ENCODE measurements at places on chromosomes 13 and 19. TPM values are rescaled to one million over a fixed set of nuclear protein-coding genes. Genes with fewer than 3 reads are reported as not detected.

DNA sequence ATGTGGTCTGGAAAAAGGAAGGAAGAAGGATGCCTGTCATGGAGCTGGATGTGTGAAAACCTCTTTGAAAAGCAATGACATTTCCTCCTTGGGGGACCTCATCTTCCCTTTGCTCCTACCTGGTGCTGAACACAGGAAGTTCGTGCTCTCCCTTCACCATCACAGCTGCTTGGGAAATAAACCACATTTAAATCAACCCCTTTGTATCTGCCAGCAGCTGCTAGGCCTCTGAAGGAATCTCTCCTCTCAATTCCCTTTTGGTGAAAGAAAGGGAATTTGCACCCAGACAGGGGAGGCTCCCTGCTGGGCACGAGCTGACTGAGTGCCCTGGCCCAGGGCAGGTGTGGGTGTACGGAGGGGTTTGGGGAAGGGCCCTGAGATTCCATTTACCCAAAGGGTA lies 437.7 kb downstream of the TSHZ3 start:
- DNase-seq: no peak

DNA sequence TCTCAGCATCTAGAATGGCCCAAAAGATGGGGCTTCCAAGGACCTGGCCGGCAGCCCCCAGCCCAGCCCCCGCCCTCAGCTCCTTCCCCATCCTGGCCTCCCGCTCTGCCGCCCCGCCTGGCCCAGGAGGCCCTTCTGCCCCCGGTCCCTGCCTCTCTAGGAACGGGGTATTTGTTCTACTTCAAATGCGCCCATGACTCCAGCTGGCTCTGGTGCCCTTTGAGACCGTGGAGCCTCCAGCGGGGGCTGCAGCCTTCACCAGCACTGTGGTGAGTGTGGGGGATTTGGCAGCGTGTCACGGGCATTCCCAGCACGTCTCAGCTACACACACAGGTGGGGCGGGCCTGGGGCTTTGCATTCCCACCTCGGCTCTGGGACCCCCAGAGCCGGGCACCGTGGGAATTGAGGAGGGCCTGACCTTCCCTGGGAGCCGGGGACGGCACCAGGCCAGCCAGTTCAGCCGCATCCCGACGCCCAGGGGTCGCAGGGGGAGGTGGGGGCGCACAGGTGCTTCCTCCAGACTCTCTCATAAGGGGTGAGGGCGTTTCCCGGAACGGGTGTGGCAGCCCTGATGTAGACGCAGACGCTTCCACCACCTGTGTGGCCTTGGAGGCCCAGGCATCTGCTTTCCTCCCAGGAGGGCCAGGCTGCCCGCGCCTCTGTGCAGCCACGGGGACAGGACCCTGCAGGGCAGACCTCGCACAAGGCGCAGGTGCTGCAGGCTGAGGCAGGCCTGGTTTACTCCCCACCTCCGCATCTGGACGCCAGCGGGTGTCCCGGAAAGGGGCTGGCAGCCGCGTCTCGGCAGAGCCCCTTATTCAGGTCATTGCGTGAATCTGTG lies 947 bp downstream of the ATP4B start:
- no peak for DNase-seq

GRCh38 chr13:31442571-31442970 lies 242.8 kb downstream of the B3GLCT start:
- no peak for DNase-seq

GRCh38 chr19:41793414-41793727 lies 3.0 kb upstream of the CEACAM3 start:
- DNase-seq: no peak

DNA sequence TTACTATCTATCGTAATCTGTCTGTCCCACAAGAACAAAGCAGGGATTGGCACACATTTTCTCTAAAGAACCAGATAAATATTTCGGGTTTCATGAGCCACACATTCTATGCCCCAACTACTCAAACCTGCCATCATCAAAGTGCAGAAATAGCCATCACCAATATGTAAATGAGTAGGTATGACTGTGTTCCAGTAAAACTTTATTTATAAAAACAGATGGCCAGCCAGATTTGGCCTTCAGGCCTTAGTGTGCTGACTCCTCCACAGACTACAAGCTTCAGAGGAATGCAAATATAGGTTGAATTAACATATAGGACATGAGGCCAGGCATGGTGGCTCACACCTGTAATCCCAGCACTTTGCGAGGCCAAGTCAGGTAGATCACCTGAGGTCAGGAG lies 8.9 kb upstream of the DNMT1 start:
- DNase-seq: no peak

- no peak for DNase-seq
These were observed 2.2 kb upstream of the LYPD5 start for GRCh38 chr19:43804432-43804831.

DNA sequence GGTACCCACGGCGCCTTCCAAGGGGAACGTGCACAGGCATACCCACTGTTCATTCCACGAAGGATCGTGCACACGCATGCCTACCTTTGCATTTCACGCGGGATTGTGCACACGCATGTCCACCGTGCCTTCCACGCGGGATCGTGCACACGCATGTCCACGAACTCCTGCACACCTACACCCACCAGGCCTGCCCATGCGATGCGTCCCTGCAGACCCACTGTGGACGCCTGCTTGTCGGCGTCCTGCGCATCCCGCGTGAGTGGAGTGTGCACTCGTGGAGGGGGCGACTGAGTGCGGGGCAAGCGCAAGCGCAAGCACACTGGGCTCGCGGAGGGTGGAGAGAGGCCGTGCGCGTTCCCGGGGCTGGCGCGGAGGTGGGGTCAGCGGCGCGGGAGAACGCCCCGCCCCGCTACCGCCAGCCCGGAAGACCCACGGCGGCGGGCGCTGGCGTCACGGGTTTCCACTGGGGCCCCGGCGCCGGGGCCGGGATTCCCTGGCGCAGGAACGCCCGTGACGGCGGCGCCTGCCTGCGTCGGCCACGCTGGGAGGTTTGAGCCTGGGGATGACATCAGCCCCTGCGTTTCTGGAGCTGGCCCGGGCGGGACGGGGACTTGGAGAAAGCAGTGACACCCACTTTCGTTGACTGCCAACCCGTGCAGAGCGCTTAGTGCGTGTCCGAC lies 18.7 kb downstream of the GADD45B start:
- no peak for DNase-seq

DNA sequence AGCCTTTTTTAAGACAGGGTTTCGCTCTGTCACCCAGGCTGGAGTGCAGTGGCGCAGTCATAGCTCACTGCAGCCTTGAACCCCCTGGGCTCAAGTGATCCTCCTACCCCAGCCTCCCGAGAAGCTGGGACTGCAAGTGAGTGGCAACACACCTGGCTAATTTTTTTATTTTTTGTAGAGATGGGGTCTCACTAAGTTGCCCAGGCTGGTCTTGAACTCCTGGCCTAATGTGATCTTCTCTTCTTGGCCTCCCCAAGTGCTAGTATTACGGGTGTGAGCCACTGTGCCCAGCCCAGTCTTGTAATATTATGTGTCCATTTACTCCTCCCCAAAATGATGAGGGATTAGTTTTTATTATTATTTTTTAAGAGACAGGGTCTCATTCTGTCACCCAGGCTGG lies 3.1 kb upstream of the LINGO3 start:
- DNase-seq: no peak

- no peak for DNase-seq
These were observed 128.4 kb downstream of the SHISA2 start for GRCh38 chr13:25923217-25924085.

- no peak for DNase-seq
These were observed 68.7 kb upstream of the FRY start for GRCh38 chr13:31962731-31963370.

GRCh38 chr19:29634423-29635130 lies 28.5 kb downstream of the POP4 start:
- no peak for DNase-seq

DNA sequence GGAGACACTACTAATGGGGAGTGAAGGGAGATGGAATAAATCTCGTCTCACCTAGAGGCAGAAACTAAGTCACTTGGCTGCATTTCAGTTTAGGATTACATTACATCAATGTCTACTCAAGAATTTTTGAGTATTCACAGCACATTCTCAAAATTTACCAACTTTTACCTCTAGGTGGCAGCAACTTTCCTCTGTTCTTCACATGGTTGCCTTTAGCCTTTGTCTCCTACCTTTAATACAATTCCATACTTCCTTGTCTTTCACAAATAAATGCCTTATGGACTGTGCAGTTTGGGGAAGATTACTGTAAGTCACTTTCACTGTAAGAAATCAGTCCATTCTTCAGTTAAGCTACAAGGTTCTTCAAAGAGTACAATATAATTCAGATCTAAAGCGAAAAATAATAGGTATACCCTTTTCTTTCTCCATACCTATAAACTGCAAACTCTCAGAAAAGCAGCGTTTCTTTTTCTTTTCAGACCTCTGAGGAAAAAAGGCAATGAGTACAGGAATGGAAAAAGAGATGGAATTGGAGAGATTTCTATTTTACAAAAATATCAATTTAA lies 379.4 kb downstream of the KLF12 start:
- peak; percentile 68 for DNase-seq

DNA sequence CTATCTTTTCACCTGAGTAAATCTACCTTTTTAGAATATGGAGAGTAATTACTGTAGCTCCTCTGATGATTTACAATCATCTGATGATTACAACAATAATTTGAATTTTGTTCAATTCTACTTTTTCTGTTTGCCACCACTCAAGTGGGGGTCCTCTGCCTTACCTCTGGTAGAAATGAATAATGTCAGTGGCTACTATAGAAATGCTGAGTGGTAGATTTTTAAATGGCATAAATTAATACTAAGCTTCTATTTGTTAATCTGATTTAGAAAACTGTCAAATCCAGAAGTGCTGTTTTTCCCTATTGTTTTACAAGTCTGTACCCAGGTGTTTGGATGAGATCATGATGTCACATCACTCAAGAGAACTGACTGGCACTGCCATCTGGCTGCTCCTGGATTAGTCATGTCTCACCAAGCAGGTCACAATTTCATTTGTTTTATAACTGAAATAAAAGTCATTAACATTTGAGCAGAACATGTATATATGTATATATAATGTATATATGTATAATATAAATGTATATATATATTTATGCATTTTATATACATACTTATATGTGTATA lies 494.8 kb downstream of the TBC1D4 start:
- peak; percentile 20 for DNase-seq

DNA sequence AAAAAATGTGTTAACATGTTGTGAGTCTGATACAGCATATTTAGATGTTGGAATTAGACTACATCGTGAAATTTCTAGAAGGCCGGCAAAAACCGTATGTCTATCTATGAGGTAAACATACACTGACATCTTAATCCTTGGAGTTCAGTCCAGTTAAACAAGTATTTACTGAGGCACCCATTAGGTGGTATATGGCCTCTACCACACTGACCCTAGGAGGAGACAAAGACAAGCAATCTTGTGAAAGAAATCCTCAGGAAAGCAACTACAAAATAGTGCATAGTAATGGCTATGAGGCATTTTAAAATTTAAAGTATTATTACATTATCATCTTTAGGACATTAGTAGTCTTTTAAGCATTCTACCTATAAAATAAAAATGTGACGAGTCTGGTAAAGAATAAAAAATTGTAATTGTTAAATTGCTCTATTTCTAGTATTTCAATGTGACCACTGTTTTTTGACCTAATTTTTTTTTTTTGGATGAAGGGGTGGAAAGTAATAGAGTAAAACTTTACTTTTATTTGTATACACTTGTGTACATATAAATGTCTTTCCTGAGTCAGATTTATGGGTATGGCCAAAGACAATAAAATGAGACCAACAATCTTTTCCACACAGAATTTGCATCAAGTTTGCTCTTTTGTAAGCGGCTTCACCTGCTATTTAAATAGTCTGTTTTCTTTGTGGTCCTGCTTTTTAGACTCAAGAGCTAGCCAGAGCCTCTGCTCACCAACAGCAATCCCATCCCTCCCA lies 50.5 kb downstream of the KATNAL1 start:
- no peak for DNase-seq

GRCh38 chr13:27524981-27525975 lies 74.9 kb upstream of the MTIF3 start:
- DNase-seq: no peak

DNA sequence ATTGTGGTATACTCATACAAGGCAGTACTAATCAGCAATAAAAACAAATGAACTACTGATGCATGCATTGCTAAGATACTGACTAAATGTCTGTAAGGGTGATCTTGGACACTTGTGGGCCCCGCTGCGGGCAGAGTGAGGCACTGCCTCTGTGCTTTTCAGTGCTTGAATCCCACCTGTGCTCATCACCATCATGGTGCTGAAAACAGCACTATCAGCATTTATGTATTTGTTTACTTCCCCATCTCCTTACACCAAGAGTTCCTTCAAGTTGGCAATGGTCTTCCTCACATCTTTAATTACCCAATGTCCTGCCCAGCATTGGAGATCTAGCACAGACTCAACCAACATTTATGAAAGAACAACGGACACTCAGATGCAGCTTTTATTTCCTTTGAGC lies 193.7 kb upstream of the RFC3 start:
- no peak for DNase-seq

DNA sequence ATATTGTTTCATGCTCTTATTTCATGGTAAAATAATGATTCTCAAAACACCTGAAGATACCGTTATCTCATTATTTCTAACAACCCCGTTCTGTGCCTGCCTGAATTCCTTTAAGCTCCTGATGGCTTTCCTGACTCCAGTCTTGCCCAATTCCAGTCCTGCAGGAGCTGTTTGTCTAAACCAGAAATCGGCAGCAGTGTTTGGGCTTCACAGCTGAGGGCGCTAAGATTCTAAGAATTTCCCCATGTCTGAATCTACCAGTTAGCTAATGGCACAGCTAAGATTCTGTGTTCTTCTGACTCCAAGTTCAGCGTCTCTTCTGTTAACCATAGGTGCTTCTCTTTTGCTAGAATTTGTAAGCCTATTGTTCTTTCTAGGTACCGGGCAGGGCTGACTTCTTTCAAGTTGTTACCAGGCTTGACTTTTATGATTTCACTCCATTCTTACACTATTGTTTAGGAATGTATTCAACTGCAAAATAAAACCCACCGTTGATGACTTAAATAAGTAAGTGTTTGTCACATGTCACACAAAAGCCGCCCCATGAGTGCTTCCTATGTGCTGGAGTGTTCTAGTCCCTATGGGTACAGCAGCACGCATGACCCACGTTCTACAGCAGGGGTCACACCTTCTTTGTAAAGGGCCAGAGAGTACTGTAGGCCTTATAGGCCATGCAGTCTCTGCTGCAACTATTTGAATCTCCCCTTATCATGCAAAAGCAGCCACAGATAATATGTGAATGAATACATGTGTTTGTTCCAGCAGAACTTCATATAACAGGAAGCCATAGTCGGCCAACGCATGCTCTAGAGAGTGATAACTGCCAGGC lies 168.3 kb upstream of the RNF113B start:
- DNase-seq: no peak

DNA sequence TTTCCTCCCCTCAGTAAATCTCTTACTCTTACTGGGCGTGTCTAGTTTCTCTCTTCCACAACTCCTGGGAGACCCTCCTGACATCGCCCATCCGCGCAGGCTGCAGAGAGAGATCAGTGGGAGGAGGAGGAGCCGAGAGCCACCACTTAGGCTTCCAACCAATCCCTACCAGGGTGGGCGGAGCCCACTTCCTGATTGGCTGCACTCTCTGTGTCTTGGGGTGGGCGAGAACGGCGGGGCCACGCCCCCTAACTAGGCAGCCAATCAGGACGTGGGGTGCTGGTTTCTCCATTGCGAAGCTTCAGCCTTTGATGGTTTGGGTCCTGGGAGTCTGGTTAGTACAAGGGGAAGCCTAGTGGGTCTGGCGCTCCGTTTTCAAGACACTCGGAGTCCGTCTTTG lies at the start of gene PMIS2:
Gene PMIS2, plus strand, starts transcription at position 326 of the 400 bp plus-strand sequence. CDS start 87 bp downstream, outside the sequence.
- DNase-seq: no peak

- no peak for DNase-seq
These were observed 37.0 kb downstream of the ZNF136 start for GRCh38 chr19:12199757-12200419.

ZSCAN4 gene
- total RNA-seq: 0.13 TPM

DHPS gene
- total RNA-seq: 47.4 TPM

RUBCNL gene
- under 0.01 TPM for total RNA-seq

S1PR4 gene
- 0.26 TPM for total RNA-seq

SLC35E1 gene
- 26.1 TPM for total RNA-seq

NDFIP2 gene
- 80.0 TPM for total RNA-seq
